ENCODE measurements at places on chromosomes 6 and 20.

- DNase-seq = no peak
Measured at GRCh38 chr20:51439160-51439689, 103.3 kb downstream of the NFATC2 start.

GRCh38 chr6:40397287-40398033 lies 189.7 kb downstream of the LRFN2 start:
- no peak for DNase-seq

GRCh38 chr6:158474961-158475343 lies 84.9 kb upstream of the TMEM181 start:
- DNase-seq = no peak

DNA sequence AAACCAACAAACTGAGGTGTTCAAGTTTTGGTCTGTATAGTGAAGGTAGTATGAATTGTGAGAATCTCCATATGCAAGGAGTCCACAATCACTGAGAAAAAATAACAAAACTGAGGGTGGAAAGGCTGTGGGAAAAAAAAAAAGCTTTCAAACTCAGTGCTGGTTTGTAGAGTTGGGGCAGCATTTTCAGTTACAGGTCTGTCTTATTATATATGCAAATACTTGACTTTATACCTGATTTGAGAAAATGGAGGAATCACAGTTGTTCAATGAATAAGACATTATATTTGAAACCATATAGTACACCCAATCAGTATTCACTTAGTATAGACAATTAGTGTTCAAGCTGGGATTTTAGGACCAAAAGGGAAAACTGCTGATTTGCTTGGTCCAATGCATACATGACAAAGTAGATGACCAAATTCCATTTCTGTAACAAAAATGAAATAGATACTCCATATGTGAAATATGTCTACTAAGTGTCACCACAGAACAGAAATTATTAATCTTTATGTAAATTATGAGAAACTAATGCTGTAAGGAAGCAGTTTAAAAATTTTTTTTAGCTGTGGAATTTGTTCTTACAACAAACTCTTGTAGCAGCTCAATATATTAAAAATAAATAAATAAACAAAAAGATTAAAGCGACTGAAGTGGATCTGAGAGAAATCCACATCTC lies 187.7 kb downstream of the ASCC3 start:
- no peak for DNase-seq

DNA sequence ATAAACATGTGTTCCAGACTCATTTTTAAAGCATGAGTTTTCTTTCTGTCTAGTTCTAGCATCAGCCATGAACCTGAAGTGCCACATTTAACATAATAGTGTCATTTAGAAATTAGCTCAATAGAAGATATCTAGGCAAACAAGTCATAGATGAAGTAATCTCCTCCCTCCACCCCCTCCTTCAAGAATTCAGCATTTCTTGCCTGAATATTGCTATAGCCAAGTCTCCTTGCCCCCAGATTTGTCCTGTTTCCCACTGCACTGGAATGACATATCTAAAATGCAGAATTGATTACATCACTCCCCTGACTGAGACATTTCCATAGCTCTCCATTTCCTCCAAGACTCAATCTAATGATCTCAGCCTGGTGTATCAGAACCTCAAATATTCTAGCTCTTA lies 134.9 kb upstream of the BACH2 start:
- no peak for DNase-seq

DNA sequence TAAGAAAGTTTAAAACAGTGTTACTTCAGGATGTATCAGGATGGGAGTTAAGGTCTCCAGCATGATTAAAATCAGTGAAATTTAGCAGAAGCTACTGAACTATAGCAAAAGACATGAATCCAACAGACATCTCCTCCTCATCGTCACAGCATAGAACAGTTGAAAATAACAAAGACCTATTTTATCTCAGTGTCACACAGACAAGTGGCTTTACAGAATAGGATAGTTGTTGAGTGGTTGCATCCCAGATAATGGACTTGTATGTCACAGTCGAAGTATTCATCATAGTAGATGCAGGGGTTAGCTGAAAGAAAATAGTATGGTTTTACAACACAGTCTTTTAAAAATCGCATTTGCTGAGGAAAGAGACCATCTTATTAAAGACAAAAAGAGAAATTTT lies 31.2 kb downstream of the CRISP1 start:
- no peak for DNase-seq

GRCh38 chr6:13406781-13407180 lies 78.4 kb upstream of the TBC1D7 start:
- no peak for DNase-seq

DNA sequence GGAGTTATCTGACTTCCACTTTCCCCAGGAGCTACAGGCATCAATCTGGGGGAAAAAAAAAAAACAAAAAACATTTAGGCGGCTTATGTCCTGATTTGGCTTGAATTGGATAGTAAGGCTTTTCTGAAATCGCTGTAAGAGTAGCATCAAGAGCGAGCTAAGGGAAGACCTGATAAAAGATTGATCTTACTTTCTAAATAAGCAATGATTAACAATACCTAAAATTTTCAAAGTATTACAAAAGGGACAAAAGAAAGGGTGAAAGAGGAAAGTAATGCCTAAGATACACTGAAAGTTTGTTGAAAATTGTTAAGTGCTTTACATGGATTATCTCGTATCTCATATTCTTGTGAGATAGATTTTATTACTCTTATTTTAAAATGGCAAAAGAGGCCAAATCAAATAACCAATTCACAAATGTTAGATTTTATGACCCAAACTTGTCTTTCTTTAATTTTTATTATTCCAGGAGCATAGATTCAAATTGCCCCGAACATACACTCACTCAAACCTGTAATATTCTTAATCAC lies 106.4 kb upstream of the PRSS16 start:
- DNase-seq = no peak

DNA sequence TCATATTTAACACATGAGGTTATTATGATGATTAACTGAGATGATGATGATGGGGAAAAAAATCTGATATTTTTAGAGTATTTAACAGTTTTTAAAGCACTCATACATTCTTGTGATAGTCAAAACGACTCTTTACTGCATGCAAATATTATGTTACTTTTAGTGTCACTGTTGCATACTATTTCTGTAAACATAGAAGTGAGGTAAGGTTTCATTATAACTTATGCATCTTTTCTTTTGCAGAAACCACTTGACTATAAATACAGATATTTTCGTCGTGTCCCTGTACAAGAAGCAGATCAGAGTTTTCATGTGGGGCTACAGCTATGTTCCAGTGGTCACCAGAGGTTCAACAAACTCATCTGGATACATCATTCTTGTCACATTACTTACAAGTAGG lies 30.1 kb downstream of the FBXO9 start:
- no peak for DNase-seq

DNA sequence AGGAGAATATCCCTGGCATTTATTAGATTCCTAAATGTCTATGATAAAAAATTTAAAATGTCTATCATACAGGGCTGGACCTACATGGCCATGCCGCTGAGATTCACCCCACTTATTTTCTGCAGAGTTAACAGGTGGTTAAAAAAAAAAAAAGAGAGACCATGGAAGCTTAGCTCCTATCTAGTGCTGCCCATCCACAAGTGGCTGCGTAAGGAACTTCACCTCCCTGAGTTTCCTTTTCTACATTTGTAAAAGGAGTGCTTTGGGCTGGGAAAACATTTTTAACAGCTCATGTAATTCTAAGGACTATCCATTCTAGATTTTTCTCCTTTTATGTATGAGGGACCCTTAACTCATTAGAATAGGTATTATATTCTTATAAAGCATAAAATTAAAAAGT lies 534.1 kb downstream of the MMUT start:
- no peak for DNase-seq

GRCh38 chr6:81228912-81229555 lies 523.4 kb downstream of the TENT5A start:
- no peak for DNase-seq

DNA sequence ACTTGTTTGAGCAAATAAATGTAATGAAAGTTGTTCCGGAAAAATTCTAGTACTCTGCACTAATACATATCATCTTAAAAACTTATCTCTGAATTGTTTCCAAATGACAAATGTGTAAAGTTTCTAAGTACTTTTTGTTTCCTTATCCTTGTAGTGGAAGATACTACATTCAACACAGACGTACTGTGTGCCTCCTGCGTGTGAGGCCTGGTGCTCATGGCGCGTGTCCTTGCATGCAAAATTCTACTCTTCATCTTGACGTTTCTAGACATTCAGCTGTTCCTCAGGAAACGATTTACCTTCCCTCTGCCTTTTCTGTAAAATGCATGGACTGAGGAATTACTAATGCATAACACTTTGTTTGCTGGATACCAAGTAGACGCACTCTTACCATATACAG lies 11.5 kb downstream of the DLL1 start:
- DNase-seq = no peak

GRCh38 chr6:106800379-106800778 lies 171.0 kb downstream of the QRSL1 start:
- DNase-seq = no peak

- peak; percentile 84 for DNase-seq
Measured at GRCh38 chr20:20017001-20017843, at the start of gene NAA20. Gene NAA20, plus strand, starts transcription at chr20:20017362. Its CDS starts 35 bp downstream, at chr20:20017397.

DNA sequence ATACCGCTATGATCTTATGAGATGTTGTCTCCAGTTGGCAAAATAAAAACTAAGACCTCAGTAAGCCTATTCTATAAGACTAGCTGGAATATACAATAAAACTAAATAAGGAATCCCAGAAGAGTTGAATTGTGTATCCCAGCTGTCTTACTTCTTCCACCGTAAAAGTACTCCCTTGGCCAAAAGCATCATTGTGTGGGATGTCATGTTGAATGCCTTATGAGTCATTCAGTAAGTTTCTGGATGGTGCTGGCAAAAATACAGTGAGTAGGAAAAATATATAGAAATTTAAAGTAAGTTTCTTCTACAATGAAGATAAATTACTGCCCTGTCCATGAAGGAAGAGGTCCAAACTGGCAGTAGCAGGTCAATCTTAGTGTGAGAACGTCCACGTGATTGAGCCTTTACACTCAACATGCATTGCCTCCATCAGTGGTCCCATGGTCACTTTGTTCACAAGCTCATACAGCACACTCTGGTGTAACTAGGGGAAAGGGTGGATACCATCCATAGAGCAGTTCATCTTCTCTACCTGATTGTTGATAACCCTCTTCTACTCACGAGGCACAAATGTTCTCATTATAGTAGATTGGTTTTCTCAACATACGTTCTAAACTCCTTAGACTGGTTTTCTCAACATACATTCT lies 13.7 kb upstream of the ZNF318 start:
- DNase-seq = no peak

DNA sequence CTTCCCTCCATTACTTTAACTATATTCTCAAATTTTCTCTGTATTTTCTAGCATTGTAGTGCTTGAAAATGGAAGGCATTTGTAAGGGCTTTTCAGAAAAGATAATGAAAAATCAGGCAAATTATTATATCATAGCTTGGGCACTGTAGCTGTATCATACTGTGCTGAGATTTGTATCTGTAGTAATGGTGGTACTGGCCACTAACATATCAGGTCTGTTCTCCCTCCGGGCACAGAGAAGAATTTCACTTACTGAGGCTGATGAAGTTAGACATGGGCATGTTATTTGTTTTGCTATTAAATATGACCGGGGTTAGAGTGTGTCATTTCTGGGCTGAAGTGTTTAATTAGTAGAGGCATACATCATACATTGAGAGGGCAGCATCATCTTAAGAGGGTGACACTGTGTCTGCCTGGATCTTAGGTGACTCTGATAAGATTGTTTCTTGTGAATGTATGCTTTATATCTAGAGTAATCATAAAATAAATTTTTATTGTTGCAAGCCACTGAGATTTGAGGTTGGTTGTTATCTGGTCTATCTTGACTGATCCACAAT lies 1395.9 kb downstream of the EPHA7 start:
- no peak for DNase-seq

DNA sequence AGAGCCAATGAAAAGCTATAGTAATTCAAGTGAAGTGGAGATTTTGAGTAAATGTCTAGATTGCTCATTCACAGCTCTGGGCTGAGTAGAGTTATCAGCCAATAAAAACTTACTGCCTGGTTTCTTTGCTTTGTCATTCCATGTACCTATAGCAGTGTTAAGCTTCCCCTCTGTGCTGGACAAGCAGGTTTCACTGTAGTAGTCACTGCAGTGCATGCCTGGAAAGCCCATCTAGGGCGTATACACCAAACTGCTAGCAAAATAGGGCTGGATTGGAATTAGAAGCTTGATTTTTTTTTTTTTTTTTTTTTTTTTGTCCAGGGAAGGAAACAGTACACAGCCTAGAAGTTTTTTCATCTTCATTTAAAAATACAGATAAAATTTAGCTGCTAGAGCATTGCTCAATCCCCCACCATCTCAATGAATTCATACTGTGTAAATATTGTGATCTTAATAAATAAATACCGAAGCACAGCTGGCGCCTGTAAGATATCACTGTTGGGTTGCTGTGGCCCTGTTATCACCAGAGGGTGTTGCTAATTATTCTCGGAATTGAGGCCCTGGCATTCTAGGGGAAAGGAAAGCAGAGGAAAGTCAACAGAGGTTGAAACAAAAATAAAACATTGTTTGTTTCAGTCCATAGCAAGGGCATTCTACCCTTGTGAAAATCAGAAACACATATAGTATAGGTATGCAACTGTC lies 968.5 kb upstream of the GJE1 start:
- DNase-seq = no peak

- no peak for DNase-seq
Measured at GRCh38 chr6:132161283-132161682, 210.1 kb upstream of the CCN2 start.

GRCh38 chr20:11522366-11522741 lies 395.3 kb upstream of the BTBD3 start:
- DNase-seq = no peak

DNA sequence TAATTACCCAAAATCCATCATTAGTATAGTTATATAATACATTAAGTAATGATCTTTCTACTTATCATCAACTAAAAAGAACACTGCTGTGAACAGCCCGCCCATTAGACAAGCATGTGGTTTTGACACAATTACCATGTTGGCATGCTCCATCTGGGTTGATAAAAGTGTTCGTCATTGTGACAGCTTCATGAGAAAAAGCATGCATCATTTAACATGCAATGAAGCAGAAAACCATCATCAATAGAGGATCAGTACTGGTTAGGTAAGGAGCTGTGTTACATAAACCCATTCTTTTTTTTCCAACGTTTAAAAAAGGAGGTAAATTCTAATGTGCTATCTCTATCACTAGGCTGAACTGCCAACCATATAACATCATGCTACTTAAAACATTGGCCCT lies 101.9 kb downstream of the EPB41L2 start:
- no peak for DNase-seq

DNA sequence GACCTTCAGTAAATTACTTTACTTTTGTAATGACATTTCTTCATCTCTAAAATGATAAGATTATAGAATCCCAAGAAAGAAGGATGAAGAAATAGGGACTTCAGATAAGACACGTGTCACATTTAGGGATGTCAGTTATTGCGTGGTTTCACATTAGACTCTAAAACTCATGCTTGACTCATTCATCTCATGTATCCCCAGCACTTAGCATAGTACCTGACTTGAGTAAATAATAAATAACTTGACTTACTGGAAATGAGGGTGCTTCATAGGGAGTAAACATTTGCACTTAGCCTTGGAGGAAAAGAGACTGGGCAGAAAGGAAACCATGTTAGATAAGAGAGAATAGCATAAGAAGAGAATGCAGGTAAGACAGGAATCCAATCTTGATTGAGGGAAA lies 37.2 kb downstream of the VTA1 start:
- DNase-seq = no peak

GRCh38 chr20:62522748-62523396 lies 47.1 kb upstream of the GATA5 start:
- DNase-seq = no peak

Measured in stimulated activated CD4-positive, alpha-beta T cell treated with anti-CD3 and anti-CD28 coated beads, Interleukin-15, amount 100 ng/mL, for 1 hour (primary cell).